ENCODE measurements at places on chromosomes 1 and 21.

- H3K36me3 ChIP-seq, result no peaks in the 10 kb centered on the region
- H3K27me3 ChIP-seq, result no peaks in the 10 kb centered on the region
- no peak for DNase-seq
- no peak overlapping the region for H3K4me3 ChIP-seq
Observed at GRCh38 chr1:107877092-107877491, 87.9 kb downstream of the VAV3 start.

DNA sequence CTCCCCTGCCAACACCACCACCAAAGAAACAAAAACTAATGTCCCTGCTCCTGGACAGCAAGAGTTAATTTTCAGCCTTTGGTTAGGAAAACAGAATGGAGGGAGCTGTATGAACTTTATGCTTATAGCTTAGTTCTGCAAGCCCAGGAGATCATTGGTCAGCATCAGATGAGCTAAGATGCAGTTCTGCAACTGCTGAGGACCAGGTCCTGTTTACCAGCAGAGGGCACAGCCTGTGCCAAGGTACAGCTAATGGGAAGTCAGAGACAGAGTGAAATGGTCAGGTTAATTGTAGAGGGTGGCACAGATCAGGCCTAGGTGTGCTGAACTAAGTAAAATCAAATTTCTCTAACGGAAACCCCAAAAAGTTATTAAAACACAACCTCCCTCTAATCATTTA lies 161.3 kb downstream of the ROR1 start:
- DNase-seq, result no peak
- H3K27me3 ChIP-seq, result no peaks in the 10 kb centered on the region
- no peaks in the 10 kb centered on the region for H3K36me3 ChIP-seq
- no peaks in the 10 kb centered on the region for H3K4me1 ChIP-seq

- DNase-seq, result no peak
- no peak overlapping the region for H3K4me3 ChIP-seq
- peaks cover 9% of the 10 kb centered on the region for H3K36me3 ChIP-seq
- peaks cover 7% of the 10 kb centered on the region for H3K4me1 ChIP-seq
- H3K27ac ChIP-seq, result no peak overlapping the region
Observed at GRCh38 chr1:48756683-48757316, 19.9 kb downstream of the BEND5 start.

- no peaks in the 10 kb centered on the region for H3K27me3 ChIP-seq
- DNase-seq, result peak; percentile 69
- no peak overlapping the region for H3K27ac ChIP-seq
Observed at GRCh38 chr1:170929835-170930554, 5.3 kb upstream of the MROH9 start.

DNA sequence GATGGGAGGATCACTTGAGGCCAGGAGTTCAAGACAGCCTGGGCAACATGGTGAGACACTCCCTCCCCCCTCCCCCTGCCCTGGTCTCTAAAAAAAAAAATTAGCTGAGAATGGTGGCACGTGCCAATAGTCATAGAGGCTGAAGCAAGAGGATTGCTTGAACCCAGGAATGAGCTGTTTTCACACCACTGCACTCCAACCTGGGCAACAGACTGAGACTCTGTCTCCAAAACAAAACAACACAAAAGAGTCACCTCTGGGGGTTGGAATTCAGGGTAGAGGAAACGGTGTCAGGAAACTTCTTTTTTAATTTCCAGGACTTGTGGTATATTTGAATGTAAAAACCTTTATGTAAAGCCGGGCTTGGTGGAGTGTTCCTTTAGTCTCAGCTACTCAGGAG lies 43.2 kb downstream of the RHOU start:
- peaks cover 12% of the 10 kb centered on the region for H3K4me1 ChIP-seq
- no peaks in the 10 kb centered on the region for H3K36me3 ChIP-seq
- DNase-seq, result no peak
- no peak overlapping the region for H3K27ac ChIP-seq
